ENCODE measurements at places on chromosomes 12 and 14. TPM values are rescaled to one million over a fixed set of nuclear protein-coding genes. Genes with fewer than 3 reads are reported as not detected.

TAS2R10 gene
- total RNA-seq = not detected

PPP1R3E gene
- total RNA-seq = 9.0 TPM

EEF1AKMT3 gene
- total RNA-seq = 0.99 TPM

KLRC2 gene
- total RNA-seq = not detected

DNA sequence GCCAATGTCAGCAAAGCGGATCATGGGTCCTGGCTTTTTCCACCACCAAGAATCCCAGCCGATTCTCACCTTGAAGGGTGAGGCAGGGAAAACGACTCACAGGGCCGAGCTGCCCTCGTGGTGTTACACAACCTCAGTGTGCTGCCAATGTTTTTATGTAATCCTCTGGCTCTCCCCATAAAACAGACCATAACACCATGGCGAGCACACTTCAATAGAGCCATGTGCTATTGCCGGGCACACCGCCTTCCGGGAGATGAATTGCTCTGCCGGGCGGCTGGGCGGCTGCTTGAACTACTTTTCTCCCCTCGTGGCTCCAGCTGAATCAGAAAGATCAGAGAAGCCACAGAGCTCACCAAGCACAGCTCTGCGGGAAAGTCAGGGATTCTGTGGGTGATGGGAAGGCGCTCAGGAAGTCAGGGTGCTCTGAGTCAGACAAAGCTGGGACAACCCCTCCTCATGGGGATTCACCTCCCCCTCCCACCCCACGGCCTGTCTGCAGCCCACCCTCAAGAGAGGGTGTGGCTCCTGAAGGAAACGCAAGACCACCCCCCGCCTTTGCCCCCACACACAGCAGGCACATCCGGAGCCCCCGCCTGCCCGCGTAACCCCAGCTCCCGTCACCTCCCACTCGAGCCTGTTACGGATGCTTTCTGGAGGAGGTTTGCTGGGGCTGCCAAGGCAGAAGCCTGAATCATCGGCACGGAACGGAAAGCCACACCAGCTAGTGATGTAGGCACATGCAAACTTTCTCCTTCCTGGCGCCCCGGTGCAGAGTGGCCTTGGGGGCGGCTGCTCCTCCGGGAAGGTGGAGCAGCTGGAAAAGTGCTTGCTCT lies 1.8 kb downstream of the GALNT9 start:
- no peak for DNase-seq

DNA sequence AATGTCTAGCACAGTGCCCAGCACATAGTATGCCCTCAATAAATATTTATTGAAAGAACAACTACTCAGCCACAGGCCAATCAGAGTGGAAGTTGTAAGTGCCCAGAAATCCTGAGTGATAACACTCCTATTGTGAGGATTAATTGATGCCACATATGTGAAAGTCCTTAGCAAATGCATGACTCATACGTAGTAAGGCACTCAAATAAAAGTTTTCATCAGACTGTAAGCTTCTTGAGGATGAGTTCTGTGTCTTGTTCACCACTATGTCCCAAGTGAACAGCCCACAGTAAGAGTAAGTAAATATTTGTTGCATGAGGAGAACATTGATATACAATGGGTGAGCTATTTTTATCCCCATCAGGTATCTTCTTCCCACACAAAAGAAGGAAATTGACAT lies 24.7 kb upstream of the ANO6 start:
- DNase-seq = no peak

DNA sequence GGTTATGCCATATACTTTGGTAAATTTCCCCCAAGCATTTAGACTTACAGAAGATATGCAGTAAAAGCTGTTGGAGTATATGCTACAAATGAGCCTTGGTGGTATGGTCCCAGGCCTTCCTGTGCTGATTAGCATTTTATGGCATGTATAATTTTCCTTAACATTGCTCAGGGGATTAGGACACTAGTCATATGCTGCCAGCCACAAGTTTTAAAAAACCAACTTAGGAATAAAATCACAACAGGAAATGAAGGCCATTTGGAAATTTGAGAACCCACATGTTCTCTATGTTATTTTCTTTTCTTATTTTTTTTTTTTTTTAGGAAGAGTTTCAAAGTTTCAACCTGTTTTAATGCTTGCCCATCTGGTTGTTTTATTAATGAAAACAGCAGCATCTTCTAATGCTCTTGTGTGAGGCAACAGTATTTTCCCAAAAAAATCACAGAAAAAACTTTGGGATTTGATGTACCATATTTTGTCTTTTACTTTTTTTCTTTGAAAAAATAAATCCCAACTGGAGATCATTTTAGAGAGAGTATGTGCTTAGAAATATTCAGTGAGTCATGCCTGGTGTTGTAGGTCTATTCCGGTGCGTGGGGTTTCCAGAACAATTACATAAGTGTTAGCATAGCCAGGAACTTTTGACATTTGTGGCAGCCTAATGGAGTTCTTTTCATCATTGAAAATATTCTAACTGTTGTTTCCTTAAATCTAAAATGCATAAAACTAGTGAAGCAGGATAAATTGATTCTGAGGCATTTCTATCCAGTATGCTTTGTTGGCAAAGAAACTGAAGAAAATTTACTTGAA lies 21.7 kb upstream of the DUSP6 start:
- no peak for DNase-seq

- DNase-seq = no peak
Measured at GRCh38 chr12:70842942-70843341, 77.6 kb downstream of the PTPRR start.

DNA sequence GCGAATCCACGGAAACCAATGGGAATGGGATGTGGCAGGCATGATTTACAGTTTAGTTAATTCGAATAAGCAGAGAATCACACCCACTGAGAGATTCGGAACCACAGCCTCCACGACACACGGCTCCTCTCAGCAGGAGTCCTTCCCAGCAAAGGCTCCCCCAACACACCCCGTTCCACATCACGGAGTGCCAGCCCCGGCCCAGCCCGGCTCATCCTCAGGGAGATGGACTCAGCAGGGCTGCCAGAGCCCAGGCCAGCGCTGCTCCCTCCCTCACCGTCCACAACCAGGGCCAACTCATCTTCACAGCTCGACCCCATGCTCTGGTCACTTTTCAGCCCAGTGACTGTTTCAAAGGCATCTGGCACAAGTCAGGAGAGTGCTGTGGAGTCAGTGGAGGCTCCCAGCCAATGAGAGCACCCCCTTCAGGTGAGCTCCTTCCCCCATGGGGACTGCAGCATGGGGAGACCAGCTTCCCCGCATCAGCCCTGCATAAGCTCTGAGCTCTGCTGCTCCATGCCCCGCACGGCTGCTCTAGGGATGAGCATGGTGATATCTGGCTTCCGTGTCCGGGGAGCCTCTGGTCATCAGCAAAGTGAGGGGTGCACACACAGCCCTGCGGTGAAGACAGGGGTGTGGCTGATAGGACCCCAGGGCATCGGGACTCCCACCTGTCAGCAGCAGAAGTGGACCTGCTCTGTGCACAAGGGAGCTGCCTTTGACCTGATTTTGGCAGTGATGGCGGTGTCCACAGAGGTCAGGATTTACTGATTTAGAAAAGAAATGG lies 238.8 kb upstream of the SFSWAP start:
- DNase-seq = no peak

DNA sequence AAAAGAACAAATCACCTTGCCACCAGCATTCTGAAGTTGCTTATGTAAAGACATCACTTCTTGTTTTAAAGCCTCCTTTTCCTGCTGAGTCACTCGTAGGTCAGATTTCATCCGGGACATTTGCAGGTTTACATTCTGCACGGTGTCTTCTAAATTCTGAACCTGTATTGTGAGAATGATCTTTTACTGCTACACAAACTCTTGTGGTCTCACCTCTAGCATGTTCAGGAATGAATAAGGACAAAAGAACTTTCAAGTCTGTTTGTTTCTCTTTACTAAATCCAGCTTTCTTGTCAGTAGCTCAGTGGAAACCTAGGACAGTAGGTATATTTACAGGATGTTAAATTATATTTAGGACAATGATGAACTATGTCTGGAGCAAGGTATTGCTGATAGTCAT lies 73.5 kb upstream of the SAV1 start:
- DNase-seq = no peak

DNA sequence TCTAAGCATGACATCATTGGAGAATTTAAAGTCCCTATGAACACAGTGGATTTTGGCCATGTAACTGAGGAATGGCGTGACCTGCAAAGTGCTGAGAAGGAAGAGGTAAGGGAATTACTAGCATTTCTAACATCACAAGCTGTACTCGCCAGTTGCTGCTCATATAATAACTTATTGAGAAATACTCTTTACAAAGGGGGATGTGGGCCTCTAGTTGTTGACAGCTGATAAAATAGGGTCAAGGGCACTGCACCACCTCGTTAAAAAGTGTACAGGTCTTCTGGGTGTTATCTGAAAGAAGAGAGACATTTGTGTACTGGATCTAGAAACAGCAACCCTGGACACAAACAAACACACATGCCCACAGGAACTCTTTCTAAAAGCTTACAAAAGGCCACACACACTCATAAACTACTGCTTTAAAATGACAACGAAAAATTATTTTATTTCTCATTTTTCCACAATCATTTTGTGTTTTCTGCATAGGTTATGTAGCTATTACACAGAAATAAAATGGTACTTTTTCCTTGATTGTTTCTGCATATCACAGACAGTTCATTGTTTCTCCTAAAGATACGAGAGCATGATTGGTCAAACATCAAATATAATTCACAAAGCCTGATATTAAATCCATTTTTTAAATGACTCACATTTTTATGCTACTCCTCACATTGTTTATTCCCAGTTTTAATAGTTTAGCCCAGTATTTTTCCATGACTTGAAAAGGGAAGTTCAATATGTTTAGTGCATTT lies 391.1 kb downstream of the PAWR start:
- no peak for DNase-seq

- DNase-seq = no peak
Measured at GRCh38 chr12:129825316-129825715, 78.5 kb downstream of the TMEM132D start.
